NCI-H1105 (cell line): ENCODE measurements at places on chromosomes 3 and 15.

GRCh38 chr3:11272906-11273574 lies 843 bp downstream of the ATG7 start:
- DNase-seq, result no peak

- DNase-seq, result peak; percentile 93
Observed at GRCh38 chr3:159765860-159766294, 222.8 kb upstream of the IL12A start.

GRCh38 chr3:29011441-29011840 lies 269.4 kb upstream of the RBMS3 start:
- DNase-seq, result no peak

DNA sequence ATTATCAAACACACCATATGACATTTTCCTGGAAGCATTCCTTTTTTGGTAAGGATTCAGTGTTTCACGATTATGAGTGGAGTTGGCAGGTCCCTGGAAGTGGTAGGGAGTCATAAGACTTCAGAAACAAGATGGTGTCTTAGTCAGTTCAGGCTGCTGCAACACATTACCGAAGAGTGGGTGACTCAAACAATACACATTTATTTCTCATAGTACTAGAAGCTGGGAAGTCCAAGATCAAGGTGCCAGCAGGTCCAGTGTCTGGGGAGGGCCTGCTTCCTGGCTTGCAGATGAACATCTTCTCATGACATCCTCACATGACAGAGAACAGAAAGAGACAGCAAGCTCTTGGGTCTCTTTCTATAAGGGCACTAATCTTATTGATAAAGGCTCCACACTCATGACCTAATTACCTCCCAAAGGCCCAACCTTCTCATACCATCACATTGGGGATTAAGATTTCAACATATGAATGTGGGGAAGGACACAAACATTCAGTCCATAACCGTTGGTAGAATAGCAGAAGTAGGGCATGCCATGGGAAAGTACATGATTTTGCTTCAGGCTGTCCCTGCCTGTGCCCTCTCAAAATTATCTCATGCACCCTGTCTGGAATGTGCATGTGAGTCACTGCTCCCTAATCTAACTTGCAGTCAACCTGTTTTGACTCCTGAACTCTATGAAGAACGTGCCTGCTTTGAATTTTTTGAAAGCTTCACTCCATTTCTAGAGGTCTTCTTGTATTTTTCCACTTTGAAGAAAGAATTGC lies 72.5 kb downstream of the GTPBP8 start:
- no peak for DNase-seq

- no peak for DNase-seq
Observed at GRCh38 chr3:64717872-64718613, 30.2 kb upstream of the ADAMTS9 start.

DNA sequence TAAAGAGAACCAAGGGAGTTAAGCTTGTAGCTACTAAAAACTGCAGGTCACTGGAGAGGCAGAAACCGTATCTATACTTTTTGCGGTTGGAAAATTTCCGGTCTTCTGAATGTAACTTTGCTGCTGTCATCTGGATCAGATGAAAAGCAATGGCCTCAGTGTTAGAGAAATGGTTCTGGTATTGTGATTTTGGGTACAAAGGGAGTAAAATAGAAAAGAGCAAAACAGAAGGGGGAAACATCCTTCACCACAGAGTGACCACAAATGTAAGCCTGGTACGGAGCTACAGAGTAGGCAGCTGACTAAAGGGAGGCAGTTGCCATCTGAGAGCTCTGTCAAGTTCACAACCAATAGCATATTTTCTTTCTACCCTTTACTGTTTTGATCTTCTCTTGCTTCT lies 5.6 kb downstream of the CD96 start:
- no peak for DNase-seq

GRCh38 chr15:82045179-82045891 lies 483 bp downstream of the MEX3B start:
- DNase-seq, result no peak

GRCh38 chr3:170598091-170598502 lies 12.2 kb upstream of the SLC7A14 start:
- no peak for DNase-seq
